ENCODE measurements at places on chromosomes 7 and 10. TPM values are rescaled to one million over a fixed set of nuclear protein-coding genes. Genes with fewer than 3 reads are reported as not detected.
A peak's percentile ranks its signal among the peaks of the same experiment; 100 is the strongest.

DNA sequence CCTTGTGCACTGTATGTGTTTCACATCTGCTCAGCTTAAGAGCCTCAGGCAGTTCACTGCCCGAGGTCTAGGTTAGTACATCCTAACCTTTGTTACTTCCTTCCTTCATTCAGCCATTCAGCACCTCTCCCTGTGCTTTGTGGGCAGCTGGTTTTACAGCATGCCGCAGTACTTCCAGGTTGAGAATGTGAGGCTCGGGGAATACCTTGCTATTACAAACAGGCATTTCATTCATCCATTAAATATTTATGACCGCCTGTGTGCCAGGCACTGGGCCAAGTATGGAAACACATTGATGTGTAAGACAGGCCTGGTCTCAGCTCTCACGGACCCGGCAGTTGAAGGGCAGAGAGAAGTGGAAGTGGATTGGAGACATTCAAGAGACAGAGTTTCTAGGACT is 82.4 kb downstream of the SHH start:
- no peak overlapping the region for H3K4me3 ChIP-seq
- peaks cover 57% of the 10 kb centered on the region for H3K4me1 ChIP-seq
- H3K27ac ChIP-seq: no peak overlapping the region
- no peaks in the 10 kb centered on the region for H3K36me3 ChIP-seq

DNA sequence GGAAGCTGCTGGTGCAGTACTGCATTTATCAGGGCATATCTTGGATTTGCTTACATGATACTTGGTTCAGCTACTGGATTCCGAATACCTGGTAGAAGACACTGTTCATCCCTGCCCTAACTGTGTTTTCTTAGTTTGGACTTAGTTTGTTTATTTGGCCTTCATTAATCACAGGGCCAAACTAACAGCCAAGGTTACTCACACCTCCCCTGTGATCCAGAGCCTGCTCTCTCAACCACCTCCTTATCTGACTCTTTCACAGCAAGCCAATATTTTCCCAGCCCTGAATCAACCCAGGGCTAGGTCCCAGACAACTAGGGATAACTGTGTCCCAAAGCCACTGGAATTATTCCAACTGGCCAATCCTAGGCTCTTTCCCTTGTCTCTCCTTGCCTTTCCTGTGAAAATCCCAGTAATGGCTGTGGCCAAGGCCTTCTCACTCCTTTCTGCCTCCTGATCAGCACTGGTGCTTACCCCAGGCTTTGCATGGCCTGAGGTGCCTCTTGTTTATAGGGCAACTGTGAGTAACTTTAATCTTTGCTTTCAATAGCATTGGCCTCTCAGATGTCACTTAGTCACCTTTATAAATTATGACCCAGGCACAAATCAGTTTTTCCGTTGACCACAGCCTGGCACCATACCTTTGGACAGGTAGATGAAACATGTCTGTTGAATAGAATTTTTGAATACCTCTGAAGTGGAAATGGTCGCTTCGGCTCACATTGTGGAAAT is 9.3 kb upstream of the JCAD start:
- no peaks in the 10 kb centered on the region for H3K36me3 ChIP-seq
- H3K27me3 ChIP-seq: no peaks in the 10 kb centered on the region
- no peak overlapping the region for H3K4me3 ChIP-seq
- H3K4me1 ChIP-seq: no peaks in the 10 kb centered on the region

DNA sequence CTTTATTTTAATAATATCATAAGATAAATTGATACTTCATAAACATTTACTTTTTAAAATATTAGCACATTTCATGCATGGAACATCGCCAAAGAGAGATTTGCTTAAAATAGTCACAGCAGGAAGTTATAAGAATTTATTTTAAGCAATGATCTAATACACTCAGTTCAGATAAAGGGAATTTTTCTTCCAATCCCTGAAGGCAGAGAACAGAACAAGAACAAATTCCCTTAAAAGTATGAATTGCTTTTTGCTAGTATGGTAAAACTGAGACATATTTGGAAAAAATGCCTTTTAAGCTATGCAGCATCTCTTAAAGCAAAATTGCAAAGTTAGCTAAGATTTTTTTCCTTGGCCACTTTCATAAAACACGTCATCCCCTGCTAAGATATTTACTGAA is 91.0 kb downstream of the SEMA3D start:
- H3K4me1 ChIP-seq: no peaks in the 10 kb centered on the region
- no peak overlapping the region for H3K4me3 ChIP-seq
- H3K27me3 ChIP-seq: no peaks in the 10 kb centered on the region
- no peak for DNase-seq
- H3K36me3 ChIP-seq: no peaks in the 10 kb centered on the region

- no peaks in the 10 kb centered on the region for H3K36me3 ChIP-seq
- no peaks in the 10 kb centered on the region for H3K27me3 ChIP-seq
- H3K4me3 ChIP-seq: no peak overlapping the region
- no peak overlapping the region for H3K27ac ChIP-seq
These were observed 277.0 kb downstream of the WDR11 start for GRCh38 chr10:121128164-121128563.

GRCh38 chr7:100891568-100892247 is 2.2 kb upstream of the UFSP1 start:
- no peak overlapping the region for H3K4me3 ChIP-seq
- H3K4me1 ChIP-seq: peaks cover 68% of the 10 kb centered on the region
- DNase-seq: no peak
- H3K27ac ChIP-seq: no peak overlapping the region

DNA sequence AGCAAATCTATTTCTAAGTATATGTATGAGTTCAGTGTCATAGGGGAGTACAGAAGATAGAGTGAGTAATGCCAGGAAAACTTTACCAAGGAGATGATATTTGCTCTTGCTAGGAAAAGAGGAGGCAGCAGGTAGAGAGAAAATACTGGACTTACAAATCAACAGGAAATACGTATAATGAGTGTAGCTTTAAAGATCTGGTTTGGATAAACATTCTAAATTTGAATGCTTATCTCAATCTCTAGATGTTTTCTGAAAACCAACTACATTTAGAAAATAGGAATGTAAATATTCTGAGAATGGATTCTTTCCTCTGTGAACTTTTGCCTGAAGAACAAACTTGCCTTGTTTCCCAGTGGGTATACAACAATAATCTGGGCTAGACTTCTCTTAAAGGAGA is 46.9 kb upstream of the GNAI1 start:
- no peak for DNase-seq
- H3K4me1 ChIP-seq: no peaks in the 10 kb centered on the region
- H3K27me3 ChIP-seq: no peaks in the 10 kb centered on the region
- H3K27ac ChIP-seq: peak overlapping the region; percentile 13
- no peak overlapping the region for H3K4me3 ChIP-seq

Gene LRMDA
- 24.0 TPM for total RNA-seq

Gene MYH16
- not detected for total RNA-seq

Gene PHF14
- 36.9 TPM for total RNA-seq

Gene GATA3
- total RNA-seq: 15.4 TPM
